ENCODE measurements at places on chromosomes 11 and 22. TPM values are rescaled to one million over a fixed set of nuclear protein-coding genes. Genes with fewer than 3 reads are reported as not detected.

Gene TENM4
- total RNA-seq, result 2.8 TPM

Gene LYVE1
- total RNA-seq, result 4.1 TPM

Gene LARGE2
- 3.5 TPM for total RNA-seq

Gene GPHA2
- total RNA-seq, result 0.47 TPM

Gene POU2AF3
- 2.7 TPM for total RNA-seq

Gene MOGAT2
- total RNA-seq, result 0.14 TPM

Gene OLFML1
- 2.2 TPM for total RNA-seq

Gene TRIM21
- 45.2 TPM for total RNA-seq

Data from thymus (tissue), 14 donors.